ENCODE measurements at places on chromosomes 4 and X.
A peak's percentile ranks its signal among the peaks of the same experiment; 100 is the strongest.

- DNase-seq: no peak
Observed at GRCh38 chrX:120468071-120468470, 1.0 kb downstream of the LAMP2 start.

DNA sequence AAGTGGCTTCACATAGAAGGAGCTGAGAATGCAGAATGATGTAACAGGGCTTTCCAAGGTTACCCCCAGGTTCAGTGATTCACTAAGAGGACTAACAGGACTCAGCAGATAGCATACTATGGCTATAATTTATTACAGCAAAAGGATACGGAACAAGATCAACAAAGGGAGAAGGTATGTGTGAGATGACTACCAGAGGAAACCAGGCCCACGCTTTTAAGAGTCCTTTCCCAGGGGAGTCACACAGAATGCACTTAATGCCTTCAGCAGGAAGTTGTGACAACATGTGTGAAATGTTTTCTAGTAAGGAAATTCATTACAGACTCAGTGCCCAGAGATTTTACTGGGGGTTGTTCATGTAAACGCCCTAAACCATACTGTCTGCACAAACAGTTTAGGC is 373.6 kb upstream of the MAGEB2 start:
- no peak for DNase-seq

GRCh38 chrX:26286836-26287235 is 70.9 kb downstream of the MAGEB5 start:
- DNase-seq: no peak

GRCh38 chr4:112604589-112604988 is 32.1 kb downstream of the ZGRF1 start:
- DNase-seq: peak; percentile 12

DNA sequence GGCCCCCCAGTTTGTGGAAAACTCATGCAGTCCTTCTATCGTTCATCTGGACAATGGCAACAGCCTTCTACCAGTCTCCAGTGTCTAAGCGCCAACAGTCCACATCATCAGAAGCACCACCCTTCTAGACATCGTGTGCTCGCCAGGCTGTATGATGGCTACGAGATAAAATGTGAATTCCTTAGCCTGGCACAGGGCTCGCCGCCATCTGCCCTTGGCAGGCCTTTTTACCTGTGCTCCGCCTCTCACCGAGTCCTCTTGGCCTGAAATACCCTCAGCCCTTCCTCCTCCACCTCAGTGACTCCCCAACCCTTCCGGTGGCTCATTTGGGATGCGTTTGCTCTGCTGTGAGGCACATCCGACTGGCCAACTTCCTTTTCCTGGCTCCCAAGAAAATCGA is 15.9 kb upstream of the STS start:
- no peak for DNase-seq

DNA sequence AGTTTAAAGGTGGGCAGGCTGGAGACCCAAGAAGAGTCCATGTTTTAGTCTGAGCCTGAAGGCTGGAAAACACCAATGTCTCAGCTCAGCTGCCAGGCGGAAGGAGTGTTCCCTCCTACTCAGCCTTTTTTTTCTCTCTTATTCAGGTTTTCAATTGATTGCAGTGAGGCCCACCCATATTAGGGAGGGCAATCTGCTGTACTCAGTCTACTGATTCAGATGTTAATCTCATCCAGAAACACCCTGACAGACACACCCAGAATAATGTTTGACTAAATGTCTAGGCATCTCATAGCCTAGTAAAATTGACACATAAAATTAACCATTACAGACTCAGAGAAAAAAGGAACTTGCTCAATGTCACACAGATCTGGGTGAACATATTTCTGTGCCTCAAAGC is 347.1 kb downstream of the GBA3 start:
- DNase-seq: no peak

Data from AG04449 (cell line).